ENCODE measurements at places on chromosomes 5 and 9.
A peak's percentile ranks its signal among the peaks of the same experiment; 100 is the strongest.

GRCh38 chr5:165321912-165322311, 1816.5 kb downstream of the MAT2B start:
- no peak for DNase-seq

GRCh38 chr5:137954131-137954879, 65.0 kb downstream of the PKD2L2 start:
- peak; percentile 63 for DNase-seq

DNA sequence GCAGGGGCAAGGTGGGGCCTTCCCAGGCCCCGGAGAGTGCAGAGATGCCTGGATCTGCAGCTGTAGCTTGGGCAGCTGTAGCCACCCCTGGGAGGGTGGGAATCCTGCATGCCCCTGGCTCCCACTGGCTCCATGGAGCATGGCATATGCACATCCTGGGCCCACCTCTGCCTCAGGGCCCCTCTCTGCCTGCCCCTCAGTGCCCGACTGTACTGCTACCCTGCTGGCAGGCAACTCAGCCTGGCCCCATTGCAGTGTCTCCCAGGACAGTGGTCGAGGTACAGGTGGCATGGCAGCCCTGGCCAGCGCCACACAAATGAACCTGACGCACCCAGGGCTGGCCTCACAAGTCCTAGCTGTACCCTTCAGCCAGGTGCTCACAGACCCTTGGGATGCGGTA, 23.9 kb downstream of the JMY start:
- DNase-seq, result no peak

DNA sequence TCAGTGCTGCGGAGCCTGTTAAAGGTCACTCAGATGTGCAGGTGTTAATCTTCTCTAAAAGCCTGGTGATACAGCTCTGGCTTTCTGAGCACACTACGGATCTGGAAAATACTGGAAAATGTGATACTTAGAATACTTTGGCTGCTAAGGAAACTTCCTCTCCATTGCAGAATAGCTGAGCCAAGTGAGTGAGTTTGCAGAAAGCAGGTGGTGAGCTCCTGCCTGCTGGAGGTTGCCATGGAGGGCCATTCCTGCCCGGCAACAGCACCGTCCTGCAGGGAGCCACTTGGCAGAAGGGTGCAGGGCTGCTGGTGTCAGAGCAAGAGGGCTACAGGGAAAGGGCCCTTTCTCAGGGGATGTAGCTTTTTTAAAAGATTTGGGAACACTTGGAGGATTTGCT, 40.7 kb downstream of the SECISBP2 start:
- no peak for DNase-seq

DNA sequence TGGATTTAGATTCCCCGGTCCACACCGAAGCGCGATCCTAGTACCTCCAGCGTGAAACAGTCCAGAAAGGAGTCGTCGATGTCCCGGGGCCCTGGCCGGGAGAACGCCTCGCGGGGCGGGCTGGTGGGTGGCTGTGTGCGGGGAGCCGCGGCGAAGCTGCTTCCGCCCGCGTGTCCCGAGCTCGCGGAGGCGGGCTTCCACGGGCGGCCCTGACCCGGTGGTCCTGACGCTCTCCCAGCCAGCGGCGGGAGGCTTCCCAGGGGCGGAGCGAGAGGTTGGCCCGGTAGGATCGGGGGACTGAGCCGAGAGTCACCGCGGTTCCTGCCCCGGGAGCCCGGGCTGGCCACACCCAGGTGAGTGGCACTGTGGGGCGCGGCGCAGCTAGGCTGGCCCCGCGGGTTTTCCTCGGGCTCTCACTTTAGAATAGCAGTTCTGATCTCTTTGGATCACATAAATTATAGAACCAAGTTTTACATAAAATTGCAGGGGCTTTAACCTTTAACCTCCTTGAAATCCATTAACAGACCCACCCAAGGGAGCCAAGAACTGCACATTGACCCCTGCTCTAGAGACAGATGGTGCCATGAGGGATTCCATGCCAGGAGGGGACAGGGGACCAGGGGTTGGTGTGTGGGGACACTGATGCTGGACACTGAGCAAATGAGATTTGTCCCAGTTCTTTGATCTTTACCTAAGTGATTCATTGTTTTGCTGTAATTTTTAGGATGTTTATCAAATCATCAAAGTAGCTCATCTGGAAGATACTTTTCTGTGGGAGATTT, 29.2 kb upstream of the IL31RA start:
- DNase-seq, result peak; percentile 5

DNA sequence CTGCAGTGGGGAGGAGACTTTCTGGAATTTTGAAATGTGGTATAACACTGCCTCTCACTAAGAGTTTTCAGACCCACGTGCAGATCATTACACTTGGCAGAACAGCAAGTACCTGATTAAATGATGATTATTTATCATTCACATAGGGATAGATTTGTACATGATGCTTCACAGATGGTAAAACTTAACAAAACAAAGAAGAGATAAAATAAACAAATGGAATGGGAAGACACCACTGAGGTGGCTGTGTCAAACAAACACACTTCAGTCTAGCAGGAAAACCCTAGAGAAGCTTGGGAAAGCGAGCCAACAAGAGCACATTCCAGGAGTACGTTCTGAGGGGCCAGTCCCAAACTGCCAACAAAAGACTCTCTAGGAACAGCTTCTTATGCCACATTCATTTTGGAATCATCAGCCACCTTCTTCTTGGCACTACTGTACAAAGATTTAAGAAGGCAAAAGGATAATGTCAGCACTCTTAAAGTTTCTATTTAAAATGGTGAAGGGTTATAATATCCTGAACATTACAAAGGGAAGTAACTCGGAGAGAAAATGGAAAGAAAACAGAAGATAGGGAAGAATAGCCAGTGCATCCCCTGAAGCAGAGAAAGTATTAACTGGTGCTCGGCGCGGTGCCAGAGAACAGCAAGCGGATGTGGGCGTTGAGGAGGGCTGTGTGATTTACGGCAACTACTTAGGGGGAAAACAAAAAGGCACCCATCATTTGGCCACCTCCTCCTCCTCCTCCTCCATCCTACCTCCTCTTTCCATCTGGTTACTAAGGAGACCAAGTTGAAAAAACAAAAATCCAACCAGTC, 1.6 kb downstream of the MED27 start:
- peak; percentile 70 for DNase-seq

GRCh38 chr9:132975961-132976360, 2.5 kb upstream of the GFI1B start:
- no peak for DNase-seq

- DNase-seq, result peak; percentile 90
Measured at GRCh38 chr5:91293131-91293530, 90.0 kb downstream of the ARRDC3 start.

DNA sequence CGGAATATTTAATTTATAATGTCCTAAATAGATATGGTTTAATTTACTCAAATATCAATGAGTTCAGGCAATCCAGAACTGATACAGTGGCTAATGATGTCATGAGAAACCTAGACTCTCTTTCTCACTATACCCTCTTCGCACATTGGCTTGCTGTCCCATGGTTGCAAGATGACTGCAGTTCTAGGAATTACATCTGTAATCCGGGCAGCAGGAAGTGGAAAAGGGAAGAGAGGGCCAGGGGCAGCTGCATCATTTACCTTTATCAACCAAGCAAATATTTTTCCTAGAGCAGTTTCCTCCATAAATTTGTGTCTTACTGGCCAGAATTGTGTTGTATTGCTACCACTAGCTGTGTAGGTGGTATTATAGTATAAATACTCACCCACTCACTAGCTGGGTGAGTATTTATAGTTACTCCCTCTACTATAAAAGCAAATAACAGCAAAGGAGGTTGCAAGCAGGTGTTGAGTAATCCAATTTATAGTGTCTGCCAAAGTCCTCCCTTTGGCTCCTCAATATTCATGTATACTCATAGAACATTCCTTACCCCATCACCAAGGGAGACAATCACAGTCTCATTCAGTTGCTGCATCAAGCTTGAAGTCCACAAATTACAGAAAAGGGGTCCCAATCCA, 168.8 kb downstream of the DROSHA start:
- no peak for DNase-seq

GRCh38 chr5:52856564-52856963, 68.8 kb downstream of the ITGA1 start:
- no peak for DNase-seq

DNA sequence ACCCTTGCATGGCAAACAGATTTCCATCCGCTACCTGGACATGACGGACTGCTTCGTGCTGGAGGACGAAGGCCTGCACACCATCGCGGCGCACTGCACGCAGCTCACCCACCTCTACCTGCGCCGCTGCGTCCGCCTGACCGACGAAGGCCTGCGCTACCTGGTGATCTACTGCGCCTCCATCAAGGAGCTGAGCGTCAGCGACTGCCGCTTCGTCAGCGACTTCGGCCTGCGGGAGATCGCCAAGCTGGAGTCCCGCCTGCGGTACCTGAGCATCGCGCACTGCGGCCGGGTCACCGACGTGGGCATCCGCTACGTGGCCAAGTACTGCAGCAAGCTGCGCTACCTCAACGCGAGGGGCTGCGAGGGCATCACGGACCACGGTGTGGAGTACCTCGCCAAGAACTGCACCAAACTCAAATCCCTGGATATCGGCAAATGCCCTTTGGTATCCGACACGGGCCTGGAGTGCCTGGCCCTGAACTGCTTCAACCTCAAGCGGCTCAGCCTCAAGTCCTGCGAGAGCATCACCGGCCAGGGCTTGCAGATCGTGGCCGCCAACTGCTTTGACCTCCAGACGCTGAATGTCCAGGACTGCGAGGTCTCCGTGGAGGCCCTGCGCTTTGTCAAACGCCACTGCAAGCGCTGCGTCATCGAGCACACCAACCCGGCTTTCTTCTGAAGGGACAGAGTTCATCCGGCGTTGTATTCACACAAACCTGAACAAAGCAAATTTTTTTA, 242.9 kb downstream of the MARCHF11 start:
- no peak for DNase-seq

- no peak for DNase-seq
Measured at GRCh38 chr9:84152204-84152603, 171.6 kb downstream of the RMI1 start.

DNA sequence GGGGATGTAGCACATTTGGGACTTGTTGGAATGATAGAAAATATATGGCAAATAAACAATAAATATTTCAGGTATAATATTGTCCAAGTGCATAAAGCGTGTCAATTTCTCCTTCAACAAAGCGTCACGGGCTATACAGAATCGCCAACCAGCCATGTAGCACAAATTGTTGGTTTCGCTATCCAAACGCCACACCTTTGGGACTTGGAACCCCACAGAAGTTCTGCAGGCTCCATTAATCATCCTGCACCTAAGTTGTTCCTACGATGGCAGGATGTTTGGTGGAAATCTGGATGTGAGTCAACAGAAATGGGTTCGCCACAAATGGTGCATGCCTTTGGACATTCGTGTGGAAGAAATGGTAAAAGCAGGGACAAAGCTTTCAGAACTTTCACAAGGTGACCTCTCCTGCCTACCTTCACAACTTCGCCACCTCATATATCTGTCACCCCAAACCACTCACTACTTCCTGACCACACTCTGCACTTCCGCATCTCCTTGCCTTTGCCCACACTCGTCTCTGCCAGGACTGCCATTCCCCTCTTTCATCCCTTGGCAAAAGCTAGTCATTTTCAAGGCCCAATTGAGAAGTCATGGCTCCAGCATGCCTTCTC, 95.7 kb downstream of the LHFPL2 start:
- DNase-seq, result no peak
